ENCODE measurements at places on chromosomes 16 and 17.

DNA sequence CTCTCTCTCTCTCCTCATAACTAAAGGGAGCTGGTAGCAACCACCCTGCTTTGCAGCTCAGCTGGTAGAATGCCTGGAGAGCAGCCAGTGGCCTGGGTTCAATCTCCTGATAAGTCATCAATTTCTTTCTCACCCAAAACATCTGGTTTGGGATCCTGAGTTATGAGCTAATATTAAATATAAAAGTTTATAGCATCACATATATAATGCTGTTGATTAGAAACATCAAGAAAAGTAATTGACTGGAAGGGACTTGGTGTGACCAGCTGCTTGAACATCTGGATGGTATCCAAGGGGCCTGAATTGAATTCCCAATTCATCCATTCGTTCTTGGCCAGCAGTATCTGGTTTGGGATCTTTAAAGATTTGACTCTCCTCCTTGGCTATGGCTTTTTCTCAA lies 12.2 kb upstream of the ELAC2 start:
- no peak for DNase-seq

DNA sequence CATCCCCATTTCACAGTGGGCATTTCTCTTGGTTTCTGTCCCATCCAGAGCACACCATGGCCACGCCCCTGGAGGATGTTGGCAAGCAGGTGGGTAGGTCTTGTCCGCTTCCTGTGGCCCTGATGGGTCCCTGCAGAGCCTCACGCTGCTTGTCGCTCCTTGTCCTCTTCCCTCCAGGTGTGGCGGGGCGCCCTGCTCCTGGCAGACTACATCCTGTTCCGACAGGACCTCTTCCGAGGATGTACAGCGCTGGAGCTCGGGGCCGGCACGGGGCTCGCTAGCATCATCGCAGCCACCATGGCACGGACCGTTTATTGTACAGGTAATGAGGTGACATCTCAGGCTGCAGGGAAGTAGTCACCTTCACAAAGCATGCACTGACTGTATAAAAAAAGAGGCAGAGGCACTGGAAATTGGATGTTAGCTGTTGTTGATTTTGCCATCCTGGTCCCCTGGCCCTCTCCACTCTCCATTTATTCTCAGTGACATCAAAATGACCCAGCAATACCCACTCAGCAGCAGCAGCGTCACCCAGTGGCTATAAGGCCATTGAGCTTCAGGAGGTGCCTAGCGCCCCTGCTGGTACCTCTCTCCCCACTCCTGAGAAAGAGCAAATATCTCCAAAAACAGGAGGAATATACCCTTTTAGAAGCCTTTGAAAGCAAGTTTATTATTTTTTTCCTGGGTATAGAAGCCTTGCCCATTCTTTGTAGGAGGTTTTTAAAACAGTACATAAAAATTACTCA lies 13.7 kb downstream of the METTL22 start:
- peak; percentile 45 for DNase-seq

GRCh38 chr16:85988723-85989313 lies 89.9 kb downstream of the IRF8 start:
- DNase-seq: no peak

DNA sequence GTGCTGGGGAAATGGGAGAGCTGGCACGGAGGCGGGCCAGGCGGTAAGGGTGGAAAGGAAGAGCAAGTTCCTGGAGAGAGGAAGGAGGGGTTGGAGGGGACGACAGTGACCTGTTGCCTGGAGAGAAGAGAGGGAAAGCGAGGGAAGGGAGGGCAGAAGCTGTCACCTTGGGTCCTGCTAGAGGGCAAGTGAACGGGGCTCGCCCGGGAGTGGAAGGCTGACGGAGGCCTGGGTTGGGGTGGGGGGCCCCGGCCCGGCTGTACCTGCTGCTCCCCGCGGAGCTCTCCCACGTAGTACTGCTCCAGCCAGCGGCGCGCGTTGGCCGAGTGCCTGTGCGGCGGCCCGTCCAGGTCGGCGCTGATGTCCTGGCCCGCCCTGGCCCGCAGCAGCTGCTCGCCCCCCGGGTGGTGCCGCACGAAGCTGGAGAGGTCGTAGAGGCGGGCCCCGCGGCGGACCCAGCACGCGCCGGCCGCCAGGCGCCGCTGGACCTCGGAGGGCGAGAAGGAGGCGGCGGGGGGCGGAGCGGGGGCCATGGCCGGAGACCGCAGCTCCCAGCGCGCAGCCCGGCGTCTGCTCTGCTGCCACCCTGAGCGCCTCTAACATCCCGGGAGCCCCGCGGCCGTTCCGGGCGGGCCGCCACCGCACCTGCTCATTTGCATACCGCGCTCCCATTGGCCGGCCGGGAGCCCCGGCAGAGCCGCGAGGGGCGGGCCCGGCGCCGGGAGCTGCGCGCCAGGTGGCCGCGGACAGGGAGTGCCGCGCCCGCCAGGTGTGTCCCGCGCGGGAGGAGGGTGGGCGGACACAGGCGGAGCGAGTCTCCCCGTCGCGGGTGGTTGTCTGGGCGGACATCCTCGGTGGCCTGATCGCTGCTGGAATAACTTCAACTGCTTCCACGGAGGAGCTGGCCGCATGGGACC lies at the start of gene FA2H:
Gene FA2H (minus strand): TSS at position 598 of the 917 bp plus-strand sequence. CDS start 65 bp downstream, at position 533.
- peak; percentile 22 for DNase-seq

- DNase-seq: peak; percentile 72
Measured at GRCh38 chr16:65312795-65313194, 190.9 kb upstream of the CDH11 start.

DNA sequence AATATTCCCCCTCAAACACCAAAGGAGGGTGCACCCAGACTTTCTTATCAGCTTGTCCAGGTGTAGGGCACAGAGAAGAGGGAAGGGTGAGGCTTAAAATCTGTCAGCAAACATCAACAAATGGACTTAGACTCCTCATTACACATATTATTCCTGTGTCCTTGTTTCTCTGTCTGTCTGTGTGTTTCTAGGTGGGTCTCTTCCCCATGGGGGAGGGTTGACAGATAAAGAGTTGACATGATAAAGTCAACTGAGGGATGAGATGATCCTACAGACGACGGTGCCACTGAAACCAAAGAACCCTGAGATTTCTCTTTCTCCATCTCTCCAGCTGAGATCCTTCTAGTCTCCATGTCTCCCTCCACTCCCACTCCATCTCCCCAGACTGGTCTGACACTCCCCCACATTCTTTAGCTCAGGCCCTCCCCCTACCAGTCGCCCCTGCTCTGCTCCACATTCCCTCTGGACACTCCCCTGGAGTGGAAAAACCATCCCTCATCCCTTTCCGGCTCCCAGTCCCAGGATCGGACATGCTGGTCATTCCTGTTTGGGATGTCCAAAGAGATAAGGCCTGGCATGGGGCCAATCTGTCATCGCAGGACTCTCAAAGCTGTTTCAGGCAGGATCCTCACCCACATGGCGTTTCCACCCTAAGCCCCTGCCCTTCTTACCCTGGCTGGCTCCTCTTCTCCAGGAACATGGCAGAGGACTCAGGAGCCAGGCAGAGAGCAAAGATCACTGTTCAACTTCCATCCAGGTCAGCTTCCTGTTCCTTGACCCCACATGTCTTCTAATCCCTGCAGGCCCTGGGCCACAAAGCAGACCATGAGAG lies 2.9 kb upstream of the ITGA3 start:
- no peak for DNase-seq

GRCh38 chr17:4304417-4305027 lies 40.7 kb upstream of the ANKFY1 start:
- peak; percentile 33 for DNase-seq

- peak; percentile 100 for DNase-seq
Measured at GRCh38 chr16:67311607-67312488, 14.7 kb downstream of the KCTD19 start.

DNA sequence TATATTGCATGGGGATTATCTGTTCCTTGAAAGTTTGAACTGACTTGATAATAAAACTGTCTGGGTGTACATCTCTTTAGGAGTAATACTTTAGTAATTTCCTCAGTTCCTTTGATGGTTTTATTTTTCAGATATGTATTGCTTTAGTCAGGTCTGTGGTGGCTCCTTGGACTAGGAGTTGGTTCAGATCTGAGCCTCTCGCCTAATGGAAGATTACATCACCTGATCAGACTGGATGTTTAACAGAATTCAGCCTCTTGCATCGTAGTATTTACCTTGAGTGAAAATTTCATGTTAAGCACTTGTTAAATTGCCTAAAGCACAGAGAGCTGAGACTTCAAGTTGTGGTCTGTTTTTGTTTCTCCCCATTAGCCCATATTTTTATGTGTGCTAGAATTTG lies 267.3 kb downstream of the MAP2K4 start:
- peak; percentile 9 for DNase-seq

DNA sequence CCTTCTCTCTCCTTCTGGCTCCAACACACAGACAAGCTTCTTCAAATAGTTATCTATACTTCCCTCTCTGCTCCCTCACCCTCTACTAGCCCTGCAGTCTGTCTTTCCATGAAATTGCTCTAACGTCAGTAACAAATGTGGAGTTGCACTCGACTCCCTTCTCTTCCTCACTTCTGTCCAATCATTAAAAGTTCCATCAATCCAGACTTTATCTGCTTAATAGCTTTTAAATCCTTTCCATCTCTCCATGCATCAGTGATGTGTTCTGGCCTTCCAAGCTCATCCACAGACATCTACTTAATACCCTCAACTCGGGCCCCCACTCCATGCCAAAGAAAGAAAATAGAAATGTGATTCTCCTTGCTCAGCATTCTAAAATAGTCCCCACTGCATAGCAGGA lies 422.1 kb upstream of the CDH5 start:
- DNase-seq: no peak

- DNase-seq: peak; percentile 39
Measured at GRCh38 chr17:50426814-50427787, 1.1 kb downstream of the ACSF2 start.

DNA sequence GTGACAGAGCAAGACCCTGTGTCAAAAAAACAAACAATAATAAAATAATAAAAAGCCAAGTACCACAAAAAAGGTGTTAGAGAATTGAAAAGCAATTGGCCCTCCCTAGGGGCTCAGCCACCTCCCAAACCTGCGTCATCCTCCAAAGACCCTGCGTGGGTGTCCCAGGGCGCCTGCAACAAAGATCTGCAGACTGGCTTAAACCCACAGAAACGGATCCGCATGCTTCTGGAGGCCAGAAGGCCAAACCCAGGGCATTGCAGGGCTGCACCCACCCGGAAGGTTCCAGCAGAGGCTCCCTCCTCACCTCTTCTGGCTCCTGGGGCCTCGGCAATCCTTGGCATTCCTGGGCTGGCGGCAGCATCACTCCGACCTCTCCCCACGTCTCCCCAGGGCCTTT lies 1.5 kb downstream of the ENPP7 start:
- DNase-seq: no peak

GRCh38 chr16:73510852-73511251 lies 462.9 kb upstream of the ZFHX3 start:
- no peak for DNase-seq

- no peak for DNase-seq
Measured at GRCh38 chr16:66927918-66928649, 2.7 kb upstream of the RRAD start.

- no peak for DNase-seq
Measured at GRCh38 chr16:89656435-89657121, 930 bp downstream of the CHMP1A start.

GRCh38 chr16:73000020-73000906 lies 47.7 kb downstream of the ZFHX3 start:
- peak; percentile 29 for DNase-seq

Data from iris pigment epithelial cell (primary cell).